IMR-90 (cell line): ENCODE measurements at places on chromosomes 6 and 20. TPM values are rescaled to one million over a fixed set of nuclear protein-coding genes. Genes with fewer than 3 reads are reported as not detected.

Gene SLC44A4
- total RNA-seq: 0.36 TPM in 1 of 2 replicates, not detected in the other

GRCh38 chr6:108687921-108688320 lies 127.2 kb downstream of the FOXO3 start:
- DNase-seq: no peak

DNA sequence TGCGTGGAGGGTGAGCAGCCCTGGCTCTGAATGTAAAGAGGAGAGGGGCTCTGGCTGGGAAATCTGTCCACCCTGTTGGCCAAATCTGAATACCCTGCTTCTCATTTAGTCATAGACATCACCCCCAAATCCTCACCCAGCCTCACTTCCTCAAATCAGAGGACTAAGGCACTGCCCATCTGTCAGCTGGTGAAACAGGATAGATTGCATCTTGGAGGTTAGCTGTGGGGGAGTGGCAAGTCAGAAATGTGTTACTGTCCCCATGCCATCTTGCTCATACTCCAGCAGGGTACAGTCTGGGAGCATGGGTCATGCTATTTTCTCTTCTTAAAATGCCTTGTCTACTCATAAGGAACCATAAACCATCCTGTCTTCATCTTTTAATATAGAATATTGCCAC lies 9.5 kb upstream of the DTNBP1 start:
- no peak for DNase-seq

DNA sequence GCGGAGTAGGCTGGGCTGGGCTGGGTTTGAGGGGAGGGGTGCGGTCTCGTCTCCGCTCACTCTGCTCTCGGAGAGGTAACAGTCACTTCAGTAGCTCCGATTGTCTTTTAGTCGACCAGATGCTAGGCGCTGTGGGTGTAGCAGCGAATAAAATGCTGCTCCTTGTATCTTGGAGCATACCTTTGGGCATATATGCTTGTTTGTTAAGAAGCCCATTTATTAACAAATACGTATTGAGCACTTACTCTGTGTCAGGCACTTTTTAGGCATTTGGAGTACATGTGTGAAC lies 545 bp downstream of the ACTR5 start:
- no peak for DNase-seq

DNA sequence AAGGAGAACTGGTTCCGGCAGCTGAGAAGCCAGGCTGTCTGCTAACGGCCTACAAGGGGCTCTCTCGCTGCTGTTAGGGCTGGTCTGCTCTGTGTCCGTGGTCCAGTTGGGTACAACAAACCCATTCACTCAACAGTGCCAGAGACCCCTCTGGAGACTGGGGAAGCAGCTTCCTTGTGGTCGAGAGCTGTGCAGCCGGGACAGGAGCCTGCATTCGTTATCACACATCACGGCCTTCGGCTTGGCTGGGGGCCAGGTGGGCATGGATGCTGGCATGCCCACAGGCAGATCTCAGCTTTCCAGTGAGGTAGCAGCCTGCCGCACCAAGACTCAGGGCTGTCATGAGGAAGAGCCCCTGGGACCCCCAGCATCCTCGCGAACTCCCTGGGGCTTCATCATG lies 124.7 kb downstream of the PREX1 start:
- DNase-seq: no peak

DNA sequence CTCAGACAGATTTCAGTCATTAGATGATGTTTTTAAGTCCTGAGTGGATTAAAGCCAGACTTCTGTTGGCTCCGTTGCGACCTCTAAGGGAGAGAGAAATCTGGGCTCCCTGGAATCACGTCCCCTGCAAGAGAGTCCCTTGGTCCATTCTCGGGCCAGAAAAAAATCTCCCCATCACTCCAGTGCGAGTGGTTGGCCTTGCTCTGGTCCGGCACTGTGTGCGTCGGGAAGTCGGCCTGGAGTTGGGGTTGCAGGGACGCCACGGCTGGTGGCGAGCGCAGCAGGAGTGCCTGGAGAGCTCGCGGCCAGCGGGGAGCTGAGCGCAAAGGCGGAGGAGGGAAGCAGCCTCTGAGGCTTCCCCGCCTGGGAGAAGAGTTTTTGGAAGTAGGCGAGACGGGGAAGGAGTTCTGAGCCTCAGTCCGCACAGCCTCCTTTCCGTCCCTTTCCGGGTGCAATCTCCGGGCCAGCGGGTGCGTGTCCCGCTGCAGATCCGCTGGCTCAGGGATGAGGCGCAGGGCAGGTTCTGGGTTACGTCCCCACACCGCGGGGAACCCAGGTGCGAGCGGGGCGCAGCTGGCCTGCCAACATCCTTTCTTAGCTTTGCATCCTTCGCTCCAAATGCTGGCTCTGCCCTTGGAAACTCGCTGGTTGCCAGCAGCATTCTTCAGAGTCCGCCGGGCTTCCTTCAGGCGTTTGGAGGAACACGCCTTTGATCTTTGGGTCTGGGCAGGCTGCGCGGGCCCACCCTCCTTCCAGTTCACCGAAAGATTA lies 6.8 kb downstream of the TCF21 start:
- DNase-seq: no peak

DNA sequence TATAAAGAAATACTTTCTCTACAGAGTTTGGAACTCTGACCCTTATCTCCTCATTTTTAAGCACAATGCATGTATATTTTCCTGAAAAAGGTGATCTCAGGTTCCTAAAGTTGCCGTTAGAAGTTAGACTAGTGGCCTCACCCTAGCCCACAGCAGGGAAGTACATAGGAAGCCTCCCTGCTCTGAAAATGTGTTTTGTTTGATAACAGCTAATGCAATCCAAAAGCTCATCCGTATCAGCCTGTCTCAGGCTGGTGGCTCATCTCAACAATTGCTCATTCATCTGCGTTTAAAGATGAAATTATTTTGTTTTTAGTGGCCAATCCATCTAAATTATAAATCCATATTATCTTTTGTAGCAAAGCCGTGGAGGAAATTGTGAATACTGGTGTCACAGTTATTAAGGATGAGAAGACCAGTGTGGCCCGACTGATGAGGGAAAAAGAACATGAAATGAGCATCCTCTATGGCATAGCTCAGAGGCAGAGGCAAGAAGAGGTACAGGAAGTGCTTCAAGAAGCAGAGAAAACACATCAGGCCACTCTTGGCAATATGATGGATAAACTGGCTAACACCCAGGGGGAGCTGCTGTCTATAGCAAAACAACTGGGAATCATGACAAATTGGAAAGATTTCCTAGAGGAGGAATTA lies 20.1 kb downstream of the C6orf163 start:
- DNase-seq: no peak

DNA sequence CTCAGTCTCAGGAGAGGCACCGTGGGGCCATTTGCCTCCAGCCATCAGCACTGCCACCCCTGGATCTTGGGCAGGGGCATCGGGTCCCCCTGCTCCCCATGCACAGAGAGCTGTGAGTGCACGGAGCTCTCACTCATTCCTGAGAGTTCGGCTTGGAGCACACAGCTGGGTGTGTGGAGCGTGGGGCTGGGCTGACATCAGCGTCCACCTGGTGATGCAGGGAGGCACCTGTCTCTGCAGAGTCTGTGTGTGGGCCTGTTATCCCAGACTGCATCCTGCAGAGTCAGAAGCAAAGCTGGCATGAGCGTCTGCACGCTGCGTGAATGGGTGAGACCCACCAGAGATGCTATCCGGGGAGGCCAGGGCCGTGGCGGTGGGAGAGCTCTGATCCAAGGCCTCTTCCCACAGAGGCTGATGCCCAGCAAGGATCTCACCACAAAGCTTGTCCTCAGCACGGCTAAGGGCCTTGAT lies 248.8 kb upstream of the AFDN start:
- no peak for DNase-seq
